GM19239 (cell line): ENCODE measurements at places on chromosomes 7 and 10.

DNA sequence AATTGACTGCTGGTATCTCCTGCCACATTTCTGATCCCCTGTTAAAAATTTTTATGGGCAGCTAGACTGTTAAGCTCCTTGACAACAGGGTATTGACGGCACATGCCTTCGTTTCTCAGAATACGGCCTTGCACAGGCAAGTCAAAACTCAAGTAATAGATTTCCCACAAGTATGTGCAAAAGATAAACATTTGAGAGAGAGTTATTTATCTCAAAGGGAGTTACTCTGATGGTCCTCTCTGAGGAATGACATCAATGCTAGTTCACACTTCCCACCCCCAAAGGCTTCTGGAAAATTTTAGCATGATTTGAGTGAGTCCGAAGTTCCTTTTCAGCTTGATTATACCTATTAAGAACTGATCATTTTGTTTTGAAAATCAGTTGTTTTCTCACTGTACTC, 71.9 kb downstream of the JCAD start:
- no peak for DNase-seq

GRCh38 chr10:11331726-11332125, 279.7 kb downstream of the USP6NL start:
- no peak for DNase-seq

- no peak for DNase-seq
Observed at GRCh38 chr10:76885816-76886215, 751.8 kb downstream of the KCNMA1 start.

GRCh38 chr10:108230478-108231170, 1066.1 kb upstream of the SORCS1 start:
- no peak for DNase-seq

DNA sequence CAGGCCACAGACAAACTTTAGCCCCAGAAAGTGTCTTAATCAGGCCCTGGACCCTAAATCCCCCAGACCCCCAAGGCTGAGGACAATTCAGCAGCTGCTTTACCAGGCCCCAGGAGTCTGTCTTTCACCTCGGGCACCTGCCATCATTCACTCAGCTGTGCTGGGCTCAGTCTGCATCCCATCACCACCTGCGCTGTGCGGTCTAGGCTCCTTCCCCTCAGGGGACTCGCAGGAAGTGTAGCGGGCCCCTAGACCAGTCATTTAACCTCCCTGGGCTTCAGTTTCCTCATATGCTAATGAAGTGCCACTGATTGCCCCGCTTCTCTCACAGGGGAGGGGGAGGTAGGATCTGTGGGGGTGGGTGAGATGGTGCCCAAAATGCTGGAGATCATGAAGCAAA, 76.4 kb upstream of the ZMIZ1 start:
- no peak for DNase-seq

GRCh38 chr10:93379731-93380575, 102.2 kb downstream of the MYOF start:
- no peak for DNase-seq

GRCh38 chr7:78134256-78134655, 335.7 kb downstream of the PHTF2 start:
- DNase-seq, result no peak

DNA sequence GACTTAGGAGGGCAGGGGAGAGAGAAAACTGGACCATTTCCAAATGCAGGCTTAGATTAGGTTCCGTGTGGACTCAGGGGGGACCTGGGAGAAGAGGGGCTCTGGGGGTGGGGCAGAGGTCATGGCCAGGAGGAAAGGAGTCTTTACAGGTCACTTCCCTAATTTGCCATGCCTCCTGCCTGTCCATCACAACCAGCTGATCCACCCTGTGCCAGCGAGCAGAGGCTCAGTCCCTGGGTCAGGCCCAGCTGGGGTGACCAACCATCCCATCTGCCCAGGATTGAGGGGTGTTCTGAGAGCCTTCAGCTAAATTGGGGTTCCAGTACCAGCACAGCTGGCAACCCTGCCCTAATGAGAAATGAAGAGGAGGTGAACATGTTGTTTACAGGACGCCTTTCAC, 84.6 kb upstream of the CACUL1 start:
- no peak for DNase-seq

- no peak for DNase-seq
Observed at GRCh38 chr10:89699581-89700064, 1.8 kb upstream of the KIF20B start.

DNA sequence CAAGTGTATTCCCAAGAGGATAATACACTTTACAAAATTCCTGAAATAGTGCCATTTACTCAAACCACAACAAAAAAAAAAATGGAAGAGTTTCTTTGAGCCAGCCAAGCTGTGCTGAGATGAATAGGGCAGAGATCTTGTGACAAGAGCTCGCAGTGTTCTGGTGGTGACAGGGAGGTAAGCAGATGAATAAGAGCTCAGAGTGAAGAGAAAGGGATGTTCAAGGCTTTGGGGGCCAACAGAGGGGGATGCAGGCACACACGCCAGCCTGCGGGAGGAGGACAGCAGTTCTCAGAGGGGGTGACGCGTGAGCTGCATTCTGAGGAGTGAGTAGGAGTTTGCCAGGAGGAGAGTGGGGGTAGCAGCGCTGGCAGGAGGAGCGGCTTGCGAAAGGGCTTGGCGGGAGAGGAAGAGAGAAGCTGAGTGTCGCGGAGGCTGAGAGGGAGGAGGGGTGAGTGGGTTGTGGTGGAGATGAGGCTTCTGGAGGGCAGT, 194.4 kb upstream of the IMMP2L start:
- DNase-seq, result no peak

- no peak for DNase-seq
Observed at GRCh38 chr10:69439813-69440506, 11.3 kb upstream of the TSPAN15 start.

GRCh38 chr10:127986531-127987466, 79.9 kb downstream of the PTPRE start:
- DNase-seq, result no peak

GRCh38 chr7:68619526-68619925, 978.7 kb upstream of the AUTS2 start:
- DNase-seq, result no peak

DNA sequence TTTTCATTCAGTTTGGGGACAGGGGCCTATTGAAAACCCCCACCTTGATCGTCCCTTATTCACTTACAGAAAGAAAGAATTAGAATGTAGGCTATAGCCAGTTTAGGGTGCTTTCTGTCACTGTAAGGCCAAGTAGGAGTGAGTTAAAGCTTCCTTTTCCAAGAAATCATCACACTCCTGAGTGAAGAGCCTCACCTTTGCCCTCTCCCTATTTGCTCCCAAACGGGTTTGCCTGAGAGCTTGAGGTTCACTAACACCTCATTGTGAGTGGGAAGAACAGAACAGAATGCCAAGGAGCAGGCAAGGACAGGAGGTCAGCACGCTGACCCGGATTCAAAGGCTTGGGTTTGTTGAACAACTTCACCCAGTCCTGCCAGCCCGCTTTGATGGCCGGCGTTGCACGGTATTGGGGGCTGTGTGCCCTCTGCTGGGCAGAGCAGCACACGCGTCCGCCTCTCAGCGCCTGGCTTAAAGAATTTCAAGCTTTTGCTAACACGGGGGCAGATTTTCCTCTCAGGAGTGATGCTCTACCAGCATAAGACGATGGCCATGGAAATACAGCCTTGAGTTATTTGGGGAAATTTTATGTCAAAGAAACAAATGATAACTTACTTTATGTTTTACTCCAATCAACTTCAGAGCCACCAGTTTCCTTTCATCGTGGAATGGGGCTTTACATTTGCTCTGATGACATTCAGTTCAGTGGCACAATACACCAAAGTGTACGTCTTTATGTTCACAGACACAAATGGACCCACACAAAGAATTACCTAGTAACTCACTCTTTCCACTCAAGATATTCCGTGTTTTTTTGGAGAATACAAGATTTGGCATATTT, 470.0 kb downstream of the SUGCT start:
- DNase-seq, result peak; percentile 9

GRCh38 chr10:92530891-92531535, 42.9 kb downstream of the IDE start:
- no peak for DNase-seq

GRCh38 chr10:110433740-110434139, 64.0 kb upstream of the DUSP5 start:
- no peak for DNase-seq

GRCh38 chr10:12327074-12327473, 22.3 kb upstream of the CAMK1D start:
- no peak for DNase-seq

- DNase-seq, result no peak
Observed at GRCh38 chr10:79328737-79329504, 18.3 kb upstream of the PPIF start.

DNA sequence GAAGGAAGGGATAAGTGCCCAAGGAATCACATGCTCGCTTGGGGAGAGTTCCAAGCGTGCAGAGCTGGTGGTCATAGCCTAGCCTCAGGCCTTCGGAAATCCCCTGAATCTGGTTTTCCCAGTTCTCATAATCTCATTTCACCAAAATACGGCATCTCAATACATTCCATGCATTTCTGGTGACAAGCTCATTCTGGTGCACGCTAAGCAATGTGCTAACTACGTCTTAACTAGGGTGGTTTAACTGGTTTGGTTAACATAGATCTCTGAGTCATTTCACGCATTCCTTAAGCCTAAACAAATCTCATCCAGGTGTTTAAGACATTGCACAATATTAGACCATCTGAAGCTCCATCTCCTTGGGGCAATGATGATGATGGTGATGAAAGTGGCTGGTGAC, 72.9 kb upstream of the STEAP1B start:
- no peak for DNase-seq

GRCh38 chr7:157704365-157704764, 367.6 kb downstream of the DNAJB6 start:
- DNase-seq, result no peak

- DNase-seq, result no peak
Observed at GRCh38 chr7:67771846-67772605, 775.4 kb downstream of the TYW1 start.

GRCh38 chr10:127462643-127463295, 86.3 kb upstream of the NPS start:
- no peak for DNase-seq

GRCh38 chr7:143422033-143422432, 13.4 kb upstream of the EPHA1 start:
- DNase-seq, result no peak

DNA sequence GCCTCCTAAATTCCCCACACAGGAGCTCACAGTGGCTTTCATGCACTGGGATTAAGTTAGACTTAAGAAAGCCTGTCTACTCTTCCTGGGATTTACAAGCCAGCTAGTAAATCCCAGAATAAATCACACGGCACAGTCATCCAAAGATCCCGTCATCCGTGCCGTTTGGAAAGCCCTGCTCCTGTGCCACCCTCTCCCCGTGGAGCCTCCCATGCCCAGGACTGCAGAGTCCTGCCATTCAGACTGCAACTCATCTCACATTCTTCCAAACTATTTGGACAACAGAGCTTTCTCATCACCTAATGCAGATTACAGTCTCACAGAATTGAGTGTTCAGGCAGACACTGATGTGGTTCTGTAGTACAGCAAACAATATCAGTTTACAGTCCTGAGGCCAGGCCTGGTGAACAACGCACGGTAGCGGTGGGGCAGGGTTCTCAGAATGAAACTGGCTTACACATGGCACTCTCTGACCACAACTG, 166.5 kb downstream of the EGFR start:
- DNase-seq, result no peak

GRCh38 chr7:96397936-96398598, 76.2 kb upstream of the SLC25A13 start:
- DNase-seq, result no peak

- DNase-seq, result no peak
Observed at GRCh38 chr7:106073701-106074100, 38.4 kb downstream of the SYPL1 start.

- DNase-seq, result no peak
Observed at GRCh38 chr7:99840136-99840869, 12.5 kb downstream of the CYP3A43 start.

- no peak for DNase-seq
Observed at GRCh38 chr7:37352251-37352880, 96.3 kb downstream of the ELMO1 start.

DNA sequence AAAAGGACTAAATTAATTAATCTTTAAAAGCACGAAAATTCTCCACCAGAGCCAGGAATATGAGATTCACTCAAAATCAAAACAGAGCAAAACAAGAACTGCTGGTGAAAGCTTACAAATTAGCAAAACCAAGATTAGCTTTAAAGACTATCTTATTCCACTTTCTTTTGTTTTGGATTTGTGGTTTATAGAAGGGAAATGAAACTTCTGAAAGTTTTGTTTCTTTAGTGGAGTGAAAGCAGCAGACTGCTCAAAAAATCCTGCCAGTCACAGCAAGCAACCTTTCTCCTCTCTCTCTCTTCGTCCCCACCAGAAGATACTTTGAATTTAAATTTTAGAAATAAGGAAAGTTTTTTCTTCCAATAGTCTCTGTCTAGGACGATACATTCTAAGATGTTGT, 7.8 kb downstream of the ACTA2 start:
- DNase-seq, result peak; percentile 17

GRCh38 chr7:137032436-137032835, 164.0 kb downstream of the CHRM2 start:
- DNase-seq, result no peak

- no peak for DNase-seq
Observed at GRCh38 chr10:86331861-86332260, 34.7 kb downstream of the GRID1 start.

GRCh38 chr7:19336836-19337383, 191.7 kb upstream of the FERD3L start:
- DNase-seq, result no peak

DNA sequence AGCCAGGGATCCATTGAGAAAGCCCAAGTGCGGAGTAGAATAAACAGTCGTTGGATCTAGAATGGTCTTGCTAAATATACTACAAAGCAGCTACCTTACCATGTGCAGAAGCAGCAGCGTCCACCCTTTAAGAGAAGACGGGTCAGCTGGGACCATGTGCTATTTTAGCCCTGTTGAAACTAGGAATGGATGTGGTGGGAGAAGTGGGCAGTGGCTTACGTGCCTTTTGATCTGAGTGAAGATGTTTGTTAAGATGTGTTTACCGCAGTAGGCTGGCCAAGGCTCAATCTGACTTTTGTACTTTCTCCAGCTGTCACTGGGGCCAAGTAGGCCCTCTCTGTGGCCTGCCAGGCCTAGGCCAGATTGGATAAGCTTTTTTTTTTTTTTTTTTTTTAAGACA, 9.2 kb downstream of the HABP2 start:
- no peak for DNase-seq

DNA sequence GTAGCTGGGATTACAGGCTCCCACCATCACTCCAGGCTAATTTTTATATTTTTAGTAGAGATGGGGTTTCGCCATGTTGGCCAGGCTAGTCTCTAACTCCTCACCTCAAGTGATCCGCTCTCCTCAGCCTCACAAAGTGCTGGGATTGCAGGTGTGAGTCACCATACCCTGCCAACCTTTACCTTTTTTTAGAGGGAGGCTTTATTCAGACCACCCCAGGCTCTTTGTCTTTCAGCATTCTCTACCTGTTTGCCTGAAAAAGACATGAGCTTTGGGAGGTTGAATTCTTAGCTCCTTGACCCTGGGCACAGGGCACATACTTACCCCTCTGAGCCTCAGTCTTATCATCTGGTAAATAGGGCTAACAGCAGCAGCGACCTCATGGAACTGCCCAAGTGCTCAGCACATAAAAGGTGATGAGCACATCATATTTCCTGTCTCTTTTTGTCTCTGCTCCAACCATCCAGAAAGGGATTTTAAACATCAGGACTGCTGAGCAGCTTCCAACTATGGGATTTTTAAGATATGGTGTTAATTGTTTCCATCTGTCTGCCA, 17.0 kb downstream of the FRMPD2 start:
- DNase-seq, result no peak
